ENCODE measurements at places on chromosomes 16 and 17. TPM values are rescaled to one million over a fixed set of nuclear protein-coding genes. Genes with fewer than 3 reads are reported as not detected.

The DNAAF8 gene
- 2.5 TPM for total RNA-seq

DNA sequence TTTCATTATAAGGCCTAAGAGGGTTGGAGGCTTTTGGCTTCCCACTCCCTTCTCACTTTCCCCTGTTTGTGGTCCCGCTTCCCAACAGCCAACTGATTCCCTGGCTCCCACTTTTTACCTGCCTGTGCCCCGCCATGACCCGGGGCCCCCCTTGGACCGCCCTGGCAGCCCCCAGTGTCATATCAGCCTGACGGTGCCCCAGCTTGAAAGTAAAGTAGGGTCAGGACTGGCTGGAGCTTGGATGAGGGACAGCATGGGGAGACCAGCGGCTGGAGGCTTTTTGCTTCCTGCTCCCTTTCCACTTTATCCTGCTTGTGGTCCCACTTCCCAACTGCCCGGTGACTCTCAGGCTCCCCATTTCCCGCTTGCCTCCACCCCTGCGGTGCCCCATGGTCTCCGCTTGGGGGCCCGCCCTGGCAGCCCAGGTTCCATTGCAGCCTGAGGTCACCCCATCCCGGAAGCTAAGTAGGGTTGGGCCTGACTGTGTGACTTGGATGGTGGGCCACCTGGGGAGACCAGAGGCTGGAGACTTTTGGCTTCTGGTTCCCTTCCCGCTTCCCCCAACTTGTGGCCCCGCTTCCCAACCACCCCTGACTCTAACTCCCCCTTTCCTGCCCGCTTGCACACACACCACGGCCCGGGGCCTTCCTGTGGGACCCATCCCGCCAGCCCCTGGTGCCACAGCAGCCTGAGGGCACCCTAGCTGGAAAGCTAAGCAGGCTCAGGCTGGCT, 2274.7 kb downstream of the TP53TG3F start:
- DNase-seq = no peak

GRCh38 chr17:69500911-69501429, 86.5 kb downstream of the MAP2K6 start:
- DNase-seq = no peak

- no peak for DNase-seq
These were observed 126.0 kb downstream of the KCNJ2 start for GRCh38 chr17:70295329-70295728.

- DNase-seq = no peak
These were observed 14.4 kb upstream of the ZNF750 start for GRCh38 chr17:82854226-82854625.

The FOXN1 gene
- not detected for total RNA-seq

DNA sequence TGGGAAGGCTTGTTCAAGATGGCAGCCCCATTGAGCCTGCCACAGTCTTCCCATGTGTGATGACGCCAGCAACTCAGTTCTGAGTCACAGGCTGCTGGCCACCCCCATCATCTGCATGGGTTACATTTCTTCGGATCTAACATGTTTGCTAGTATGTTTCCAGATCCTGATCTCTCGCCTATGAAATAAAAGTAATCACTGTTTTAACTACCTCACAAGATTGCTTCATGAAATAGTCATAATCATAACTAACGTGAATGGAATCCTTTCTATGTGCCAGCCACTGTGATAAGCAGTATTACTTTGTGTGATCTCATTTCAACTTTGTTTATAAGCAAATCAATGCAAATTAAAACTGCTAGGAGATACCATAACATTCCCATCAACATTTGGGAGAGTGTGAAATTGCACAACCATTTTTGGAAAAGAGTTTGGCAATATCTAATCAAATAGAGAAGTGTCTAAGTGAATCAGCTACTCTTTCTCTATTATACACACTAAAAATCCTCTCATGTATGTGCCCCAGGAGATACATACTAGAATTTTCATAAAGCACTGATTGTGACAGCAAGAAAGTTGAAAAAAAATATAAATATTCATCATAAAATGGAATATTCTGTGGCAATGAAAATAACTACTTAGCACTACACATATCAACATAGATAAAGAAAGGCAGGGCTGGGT, 300.2 kb upstream of the IRX5 start:
- no peak for DNase-seq

- DNase-seq = no peak
These were observed 32.7 kb upstream of the LITAF start for GRCh38 chr16:11619327-11619851.

GRCh38 chr16:67668495-67669157, 2.0 kb downstream of the C16orf86 start:
- DNase-seq = no peak

DNA sequence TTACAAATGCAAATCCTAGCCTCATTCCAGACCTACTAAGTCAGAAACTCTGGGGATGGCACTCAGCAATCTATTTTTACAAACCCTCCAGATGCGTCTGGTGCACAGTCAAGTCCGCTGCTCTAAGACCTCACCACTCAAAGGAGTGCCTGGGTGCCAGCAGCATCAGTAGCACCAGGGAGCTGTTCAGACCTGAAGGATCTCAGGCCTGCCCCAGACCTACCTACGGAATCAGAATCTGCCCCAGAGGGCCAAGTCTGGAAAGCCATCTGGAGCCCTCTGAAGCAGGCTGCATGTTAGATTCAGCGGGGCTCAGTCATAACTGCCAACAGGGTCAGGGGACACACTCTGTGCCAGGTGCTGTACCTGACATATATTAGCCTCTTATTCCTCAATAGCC, 17.6 kb downstream of the MEOX1 start:
- DNase-seq = no peak

Measured in HT1080 (cell line).